ENCODE measurements at places on chromosomes 3 and 15. TPM values are rescaled to one million over a fixed set of nuclear protein-coding genes. Genes with fewer than 3 reads are reported as not detected.
A peak's percentile ranks its signal among the peaks of the same experiment; 100 is the strongest.

GRCh38 chr15:85474700-85475316, 94.4 kb downstream of the AKAP13 start:
- peaks cover 70% of the 10 kb centered on the region for H3K4me1 ChIP-seq
- H3K4me3 ChIP-seq = peak overlapping the region; percentile 46
- H3K27me3 ChIP-seq = no peaks in the 10 kb centered on the region
- peak overlapping the region; percentile 78 for H3K27ac ChIP-seq
- DNase-seq = no peak
- no peaks in the 10 kb centered on the region for H3K36me3 ChIP-seq

DNA sequence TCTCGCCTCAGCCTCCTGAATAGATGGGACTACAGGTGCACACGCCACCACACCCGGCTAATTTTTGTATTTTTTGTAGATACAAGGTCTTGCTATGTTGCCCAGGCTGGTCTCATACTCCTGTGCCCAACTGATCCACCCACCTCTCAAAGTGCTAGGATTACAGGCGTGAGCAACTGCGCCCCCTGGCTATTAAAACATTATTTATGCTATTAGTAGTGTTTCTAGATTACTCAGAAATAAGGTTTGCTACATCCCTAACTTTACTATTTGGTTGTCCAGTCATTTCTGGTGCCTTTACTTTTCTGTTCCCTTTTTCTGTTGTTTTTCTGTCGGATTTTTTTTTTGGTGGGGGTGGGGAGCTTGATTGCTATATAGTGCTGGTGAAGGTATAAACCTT, 393.6 kb upstream of the TPM1 start:
- no peak overlapping the region for H3K4me3 ChIP-seq
- H3K36me3 ChIP-seq = no peaks in the 10 kb centered on the region
- no peak overlapping the region for H3K27ac ChIP-seq
- H3K27me3 ChIP-seq = no peaks in the 10 kb centered on the region
- DNase-seq = no peak
- H3K4me1 ChIP-seq = no peaks in the 10 kb centered on the region

CHRNA7 gene
- not detected for total RNA-seq

DNA sequence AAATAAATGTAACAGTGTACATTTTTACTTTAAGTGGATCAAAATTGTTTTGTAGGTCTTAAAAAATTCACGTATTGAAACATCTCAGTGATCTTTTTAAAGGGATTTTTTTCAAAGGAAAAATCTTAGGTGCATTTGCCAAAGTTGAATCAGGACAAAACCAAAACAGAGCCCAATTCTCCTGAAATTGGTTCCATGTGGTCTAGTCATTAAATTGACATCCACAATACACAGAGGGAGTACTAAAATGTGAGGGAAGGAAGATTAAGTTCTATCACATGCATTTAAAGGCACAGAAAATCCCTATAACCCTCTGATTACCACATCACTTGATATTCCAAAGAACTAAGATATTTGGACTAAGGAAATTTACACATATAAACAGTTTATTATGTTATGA, 39.3 kb upstream of the HDC start:
- no peak overlapping the region for H3K27ac ChIP-seq
- H3K4me1 ChIP-seq = peaks cover 6% of the 10 kb centered on the region
- no peak overlapping the region for H3K4me3 ChIP-seq
- H3K27me3 ChIP-seq = no peaks in the 10 kb centered on the region
- no peak for DNase-seq

DNA sequence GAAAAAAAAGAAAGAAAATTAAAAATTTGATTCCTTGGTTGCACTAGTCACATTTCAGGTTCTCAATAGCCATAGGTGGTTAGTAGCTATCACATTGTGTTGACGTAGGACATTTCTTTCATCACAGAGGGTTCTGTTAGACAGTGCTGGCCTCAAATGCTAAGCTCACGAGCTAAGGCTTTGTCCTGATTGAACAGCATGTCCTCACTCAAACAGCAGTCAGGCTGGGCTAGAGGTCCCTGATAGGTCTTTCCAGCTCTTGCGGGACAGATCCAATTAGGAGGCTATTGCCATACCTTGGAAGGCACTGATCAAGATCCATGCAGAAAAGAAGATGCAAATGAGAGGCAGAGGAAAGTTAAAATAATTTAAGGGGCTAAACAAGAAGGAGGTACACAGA, 85.9 kb upstream of the HACD2 start:
- peaks cover 21% of the 10 kb centered on the region for H3K4me1 ChIP-seq
- no peaks in the 10 kb centered on the region for H3K36me3 ChIP-seq
- DNase-seq = no peak
- H3K27me3 ChIP-seq = peaks cover 3% of the 10 kb centered on the region
- no peak overlapping the region for H3K4me3 ChIP-seq

FGF7 gene
- 0.12 TPM for total RNA-seq

GRCh38 chr3:15467227-15468181, 40.1 kb downstream of the EAF1 start:
- no peak overlapping the region for H3K27ac ChIP-seq
- no peak for DNase-seq
- no peaks in the 10 kb centered on the region for H3K27me3 ChIP-seq

CCNDBP1 gene
- 116 TPM for total RNA-seq

GP9 gene
- total RNA-seq = not detected

DNA sequence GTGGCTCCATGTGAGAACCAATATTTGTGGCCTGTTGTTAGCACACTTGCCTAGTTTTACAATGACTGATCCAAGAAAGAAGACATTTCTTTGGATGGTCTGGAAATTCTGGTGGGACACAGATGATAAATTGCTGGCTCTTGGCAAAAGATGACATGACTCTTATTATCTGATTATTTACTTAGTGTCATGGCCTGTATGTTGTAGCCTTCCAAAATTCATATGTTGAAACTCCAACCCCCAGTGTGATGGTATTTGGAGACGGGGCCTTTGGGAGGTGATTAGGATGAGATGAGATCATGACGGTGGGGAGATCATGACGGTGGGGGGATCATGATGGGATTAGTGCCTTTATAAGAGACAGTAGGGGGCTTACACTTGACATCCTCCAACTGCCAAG, 30.0 kb upstream of the AKAP13 start:
- no peak overlapping the region for H3K4me3 ChIP-seq
- no peak overlapping the region for H3K27ac ChIP-seq
- DNase-seq = no peak

DNA sequence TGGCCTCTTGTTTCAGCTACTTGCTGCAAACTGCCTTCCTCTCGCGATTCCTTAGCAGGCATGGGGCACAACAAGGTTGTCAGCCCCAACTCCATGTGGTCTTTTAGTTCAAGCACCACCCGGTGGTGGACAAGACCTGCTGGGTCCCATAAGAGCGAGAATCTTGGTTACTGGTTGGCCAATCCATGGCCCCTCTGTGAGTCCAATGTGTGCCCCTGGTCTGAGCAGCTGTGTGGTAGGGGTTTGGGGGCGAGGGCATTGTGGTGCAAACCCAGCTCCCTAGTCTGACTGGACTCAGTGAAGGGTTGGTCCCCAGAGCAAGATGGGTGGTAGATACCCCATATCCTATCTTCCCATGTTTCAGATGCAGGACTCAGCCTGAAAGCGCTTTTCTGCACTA, 48.8 kb downstream of the MESD start:
- no peak overlapping the region for H3K27ac ChIP-seq
- no peak for DNase-seq
- H3K36me3 ChIP-seq = no peaks in the 10 kb centered on the region
- no peaks in the 10 kb centered on the region for H3K27me3 ChIP-seq
- H3K4me1 ChIP-seq = peaks cover 6% of the 10 kb centered on the region

GRCh38 chr3:100545371-100545770, 53.0 kb downstream of the TMEM45A start:
- no peaks in the 10 kb centered on the region for H3K36me3 ChIP-seq
- peaks cover 4% of the 10 kb centered on the region for H3K27me3 ChIP-seq
- no peak overlapping the region for H3K27ac ChIP-seq
- H3K4me3 ChIP-seq = no peak overlapping the region
- no peak for DNase-seq
- H3K4me1 ChIP-seq = no peaks in the 10 kb centered on the region

- no peak for DNase-seq
- H3K27me3 ChIP-seq = no peaks in the 10 kb centered on the region
- no peak overlapping the region for H3K4me3 ChIP-seq
- H3K27ac ChIP-seq = no peak overlapping the region
- H3K4me1 ChIP-seq = peaks cover 27% of the 10 kb centered on the region
Measured at GRCh38 chr15:38069511-38070011, 135.1 kb downstream of the TMCO5A start.

- no peak overlapping the region for H3K4me3 ChIP-seq
- DNase-seq = no peak
- no peaks in the 10 kb centered on the region for H3K27me3 ChIP-seq
- H3K36me3 ChIP-seq = no peaks in the 10 kb centered on the region
- H3K27ac ChIP-seq = no peak overlapping the region
- peaks cover 8% of the 10 kb centered on the region for H3K4me1 ChIP-seq
Measured at GRCh38 chr3:195446359-195446758, 3.5 kb upstream of the ACAP2 start.

CDHR4 gene
- 0.32 TPM for total RNA-seq
